ENCODE measurements at places on chromosomes 5 and 9.

- no peak for DNase-seq
These were observed 51.5 kb downstream of the PIK3R1 start for GRCh38 chr5:68267066-68267465.

DNA sequence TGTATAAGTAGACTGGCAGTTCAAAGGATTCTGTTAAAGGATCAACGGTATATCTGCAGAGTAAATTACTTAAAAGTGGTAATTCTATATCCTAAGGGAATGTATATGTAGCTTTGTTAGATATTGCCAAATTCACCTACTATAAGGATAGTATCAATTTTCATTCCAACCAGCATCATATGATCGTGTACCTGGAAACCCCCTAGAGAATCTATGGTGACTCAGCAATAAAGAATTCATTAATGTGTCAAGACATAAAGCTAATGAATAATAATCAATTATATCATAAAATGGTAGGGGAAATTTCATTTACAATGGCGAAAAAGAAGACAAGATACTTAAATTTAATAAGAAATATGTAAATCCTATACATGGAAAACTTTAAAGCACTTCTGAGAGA lies 234.1 kb upstream of the ACTBL2 start:
- no peak for DNase-seq

DNA sequence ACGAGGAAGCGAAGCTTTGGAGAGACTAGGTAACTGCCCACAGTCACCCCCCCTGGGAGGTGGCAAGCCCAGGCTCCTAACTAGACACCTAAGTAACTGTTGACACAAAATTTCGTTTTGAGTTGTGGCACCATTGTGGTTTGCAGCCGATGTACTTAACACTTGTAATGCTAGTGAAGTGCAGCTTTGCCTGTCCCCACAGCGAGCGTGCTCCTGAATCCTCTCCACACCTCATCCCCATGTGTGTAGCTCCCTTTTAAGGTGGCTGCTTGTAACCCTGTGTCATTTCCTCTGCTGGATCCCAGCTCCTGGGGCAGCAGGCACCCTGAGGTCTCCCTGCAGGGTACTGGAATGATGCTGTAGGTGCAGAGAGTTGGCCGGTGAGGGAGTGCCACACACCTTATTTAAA lies 114.9 kb downstream of the TRIO start:
- no peak for DNase-seq

- peak; percentile 24 for DNase-seq
These were observed 60.7 kb downstream of the MAT2B start for GRCh38 chr5:163565931-163566608.

DNA sequence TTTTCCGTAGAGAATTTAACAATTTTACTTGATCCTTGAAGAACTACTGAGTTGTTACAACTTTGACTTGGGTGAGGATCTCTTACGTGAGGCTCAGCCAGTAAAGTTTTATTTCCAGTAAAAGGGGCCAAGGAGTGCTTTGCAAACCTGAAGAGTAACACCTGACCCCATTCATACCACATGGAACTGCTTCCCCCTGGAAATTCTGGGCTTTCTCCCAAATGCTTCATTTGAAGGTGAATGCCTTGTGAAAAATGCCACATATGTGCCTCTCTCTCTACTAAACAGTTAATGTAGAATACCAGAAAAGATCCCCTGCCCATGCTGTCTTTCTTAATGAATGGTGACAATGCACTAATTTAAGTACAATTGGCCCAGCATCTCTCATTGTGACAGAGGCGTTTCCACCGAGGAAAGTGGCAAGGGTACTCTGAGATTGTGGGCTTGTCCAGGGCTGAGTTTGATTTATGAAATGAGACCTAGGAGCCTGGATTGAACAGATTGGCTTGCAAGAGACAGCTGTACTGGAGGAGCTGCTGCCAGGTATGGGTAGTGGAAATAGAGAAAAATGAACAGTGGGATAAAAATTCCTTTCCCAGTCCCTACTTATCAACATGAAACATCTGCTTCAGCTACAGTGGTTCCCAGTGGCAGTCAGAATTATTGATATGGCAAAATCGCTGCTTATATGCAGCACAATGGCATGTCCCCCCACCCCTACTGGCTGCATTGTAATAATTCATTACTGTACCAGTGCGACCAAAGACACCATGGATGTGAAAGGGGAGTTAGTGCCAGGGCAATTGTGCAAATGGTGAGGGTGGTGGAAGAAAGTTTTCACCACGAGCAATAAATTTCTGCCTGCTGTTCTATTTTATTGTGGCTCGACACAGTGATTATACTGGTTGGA lies 843.7 kb upstream of the WWC1 start:
- no peak for DNase-seq

DNA sequence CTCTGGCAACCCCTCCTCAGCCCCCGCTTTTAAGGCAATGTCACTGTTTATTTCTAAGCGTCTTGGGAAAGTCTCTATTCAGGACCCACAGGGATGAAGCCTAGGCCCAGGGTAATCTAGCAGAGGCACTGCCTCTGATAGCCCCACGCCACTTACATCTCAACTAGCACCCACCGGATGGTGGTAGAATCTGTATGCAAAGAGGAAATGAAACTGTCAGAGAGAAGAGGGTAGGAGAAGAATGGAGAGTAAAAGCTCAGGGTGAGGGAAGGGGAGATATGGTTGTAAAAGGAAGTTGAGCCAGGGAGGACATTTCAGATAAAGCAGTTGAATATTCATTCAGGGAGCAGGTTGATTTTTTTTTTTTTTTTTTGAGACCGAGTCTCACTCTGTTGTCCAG lies 3.0 kb downstream of the FRRS1L start:
- no peak for DNase-seq

All from RPMI7951 (cell line).